Osteoblast (primary cell): ENCODE measurements at places on chromosomes 4 and X.

- no peak for DNase-seq
Observed at GRCh38 chr4:174357321-174357720, 73.6 kb downstream of the CEP44 start.

DNA sequence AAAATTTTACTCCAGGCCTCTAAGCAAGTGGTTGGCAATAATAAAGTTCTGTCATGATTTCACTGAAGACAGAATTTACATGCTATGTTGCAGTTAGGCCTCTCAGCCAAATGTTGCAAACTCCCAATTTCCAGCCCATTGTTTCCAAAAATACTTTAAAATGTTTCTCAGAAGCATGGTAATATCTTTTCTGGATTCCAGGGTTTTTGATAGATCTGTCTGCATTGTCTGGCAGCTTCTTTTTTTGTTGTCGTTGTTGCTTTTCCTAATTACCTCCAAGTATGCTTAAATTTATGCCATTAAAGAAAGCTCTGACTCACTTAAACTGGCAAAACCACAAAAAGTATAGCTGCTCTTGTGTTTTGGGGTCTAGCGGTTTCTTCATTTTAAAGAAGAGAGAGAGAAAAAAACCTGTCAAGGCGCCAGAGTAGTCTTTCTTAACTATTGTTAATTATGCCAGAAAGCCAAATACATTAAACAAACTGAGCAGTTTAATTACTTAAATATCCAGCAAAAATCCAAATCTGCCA is 97.0 kb downstream of the AGTR2 start:
- DNase-seq, result no peak

DNA sequence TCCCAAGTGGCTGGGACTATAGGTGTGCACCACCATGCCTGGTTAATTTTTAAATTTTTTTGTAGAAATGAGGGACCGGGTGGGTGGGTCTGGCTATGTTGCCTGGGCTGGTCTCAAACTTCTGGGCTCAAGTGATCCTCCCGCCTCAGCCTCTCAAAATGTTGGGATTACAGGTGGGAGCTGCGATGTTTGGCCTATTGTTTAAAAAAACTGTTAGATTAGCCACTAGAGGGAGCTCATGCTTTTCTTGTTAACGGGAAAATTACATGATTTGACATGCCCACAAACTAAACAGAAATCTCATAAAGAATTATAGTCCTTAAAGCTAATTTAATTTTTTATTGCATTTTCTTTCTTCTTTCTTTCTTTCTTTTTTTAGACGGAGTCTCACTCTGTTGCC is 5.0 kb upstream of the SDAD1 start:
- DNase-seq, result no peak

GRCh38 chr4:177964061-177964460 is 521.8 kb upstream of the AGA start:
- no peak for DNase-seq

- no peak for DNase-seq
Observed at GRCh38 chr4:113882668-113883067, 96.8 kb downstream of the ARSJ start.
